Foreskin melanocyte (primary cell): ENCODE measurements at places on chromosomes 16 and 17.
A peak's percentile ranks its signal among the peaks of the same experiment; 100 is the strongest.

DNA sequence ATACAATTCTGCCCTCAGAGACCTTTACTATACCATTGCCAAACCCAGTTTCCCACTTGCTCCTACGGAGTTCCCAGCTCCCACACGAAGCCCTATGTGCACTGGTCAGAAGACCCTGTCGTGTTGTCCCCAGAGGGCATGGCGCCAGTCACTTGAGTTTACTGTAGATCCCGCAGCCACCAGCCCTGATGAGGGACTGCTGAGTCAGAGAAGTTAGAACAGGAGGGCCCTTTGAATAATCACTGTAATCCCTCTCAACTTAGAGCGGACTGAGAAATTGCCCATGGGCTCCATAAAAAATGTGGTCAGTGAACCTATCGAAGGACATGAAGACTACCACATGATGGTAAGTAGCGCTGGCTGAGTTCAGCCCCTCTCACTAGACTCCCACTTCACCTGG, 9.2 kb downstream of the UBFD1 start:
- peak; percentile 81 for DNase-seq

DNA sequence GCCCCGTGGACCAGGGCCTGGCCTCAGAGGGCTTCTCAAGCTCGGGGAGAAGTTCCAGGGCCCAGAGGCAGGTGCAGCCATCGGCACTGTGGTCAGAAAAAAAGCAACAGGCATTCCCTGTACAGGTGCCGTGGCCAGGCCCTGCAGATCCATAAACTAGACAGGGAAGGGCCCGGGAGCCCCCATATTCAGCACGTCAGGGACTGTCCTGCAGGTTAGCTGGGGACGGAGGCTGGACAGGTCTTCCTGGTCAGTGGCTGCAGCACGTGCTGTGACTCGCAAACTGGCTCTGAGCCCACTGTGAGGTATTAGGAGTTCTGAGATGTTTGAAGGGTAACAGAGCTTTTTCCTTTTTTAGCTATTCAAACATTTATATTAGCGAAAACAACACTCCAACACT, 15.0 kb upstream of the C16orf95 start:
- DNase-seq = no peak

DNA sequence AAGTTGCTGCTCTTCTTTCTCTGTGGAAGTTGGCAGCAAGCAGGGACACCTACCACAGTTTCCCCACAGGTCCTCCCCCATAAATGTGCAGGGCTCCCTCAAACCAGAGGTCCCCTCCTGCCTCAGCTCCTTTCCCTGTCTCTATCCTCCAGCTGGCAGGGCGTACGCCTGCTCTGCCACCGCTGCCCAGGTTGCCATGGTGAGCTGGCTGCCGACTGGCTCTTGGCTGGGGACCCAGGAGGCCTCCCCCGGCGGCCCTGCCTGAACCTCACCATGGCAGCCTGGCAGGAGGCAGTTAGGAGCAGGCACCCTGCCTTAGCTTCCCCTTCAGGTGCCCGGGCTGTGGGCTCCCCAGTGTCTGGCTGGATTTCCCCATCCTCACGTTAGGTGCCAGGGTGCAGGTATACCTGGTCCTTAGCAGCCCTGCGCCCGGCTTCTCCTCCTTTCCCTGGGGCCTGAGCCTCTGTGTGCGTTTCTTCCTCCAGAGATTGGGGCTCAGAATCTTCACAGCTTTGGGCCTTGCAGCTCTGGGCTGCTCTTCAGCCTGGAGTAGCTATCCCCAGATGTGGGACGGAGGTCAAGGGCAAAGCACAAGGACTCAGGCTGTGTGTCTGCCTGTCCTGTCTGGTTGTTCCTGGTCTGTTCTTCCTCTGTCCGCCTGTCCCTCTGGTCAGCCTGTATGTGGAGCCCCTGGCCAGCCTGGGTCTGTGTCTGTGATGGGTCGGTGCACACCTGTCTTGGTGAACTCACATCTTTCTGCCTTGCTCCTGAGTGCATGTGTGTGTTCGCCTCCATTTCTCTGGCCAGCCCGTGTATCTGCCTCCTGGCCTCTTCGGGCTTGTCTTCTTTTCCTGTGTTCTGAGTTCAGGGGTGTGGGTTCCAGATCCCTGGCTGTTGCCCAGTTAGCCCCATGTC, 15.7 kb downstream of the GJD3 start:
- DNase-seq = no peak

GRCh38 chr16:67846063-67846319, 742 bp upstream of the NUTF2 start:
- no peak for DNase-seq

- DNase-seq = no peak
Measured at GRCh38 chr17:28918295-28918694, 15.4 kb upstream of the DHRS13 start.

DNA sequence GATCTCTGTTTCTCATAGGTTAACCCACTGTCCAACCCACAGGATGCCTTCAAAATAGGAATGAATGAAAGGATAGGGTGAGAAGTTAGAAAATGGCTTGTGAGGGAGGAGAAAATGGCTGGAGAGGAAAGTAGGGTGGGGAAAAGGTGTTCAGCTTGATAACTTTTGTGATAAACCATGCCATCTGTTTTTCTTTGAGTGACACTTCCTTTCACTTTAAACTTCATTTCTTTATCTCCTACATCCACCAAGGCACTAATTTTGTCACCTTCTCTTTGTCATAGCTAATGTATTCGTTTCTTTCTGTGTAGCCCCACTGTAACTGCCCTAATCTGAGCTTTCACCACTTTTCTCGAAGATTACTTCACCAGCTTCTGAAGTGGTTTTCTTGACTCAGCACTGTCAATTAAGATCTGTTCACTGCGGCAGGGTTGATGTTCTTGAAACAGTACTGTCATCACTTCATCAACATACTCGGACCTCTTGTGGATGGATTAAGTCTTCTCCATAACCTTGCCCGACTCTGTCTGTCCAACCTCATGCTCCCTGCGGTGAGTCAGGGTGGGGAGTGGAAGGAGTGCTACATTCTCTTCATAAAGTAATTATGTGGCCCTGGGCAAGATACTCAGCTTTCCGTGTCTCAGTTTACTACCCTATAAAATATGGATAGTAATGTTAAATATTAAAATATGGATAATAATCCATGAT, 5.5 kb upstream of the KRT10 start:
- no peak for DNase-seq
